Right renal cortex interstitium (tissue), 3 donors: ENCODE measurements at places on chromosomes 3 and 15. TPM values are rescaled to one million over a fixed set of nuclear protein-coding genes. Genes with fewer than 3 reads are reported as not detected.

The EOGT gene
- 11.5 TPM for polyA plus RNA-seq

- DNase-seq = no peak
These were observed 166.5 kb downstream of the NSMCE3 start for GRCh38 chr15:29102911-29103823.

GRCh38 chr3:4547799-4548198 is 54.7 kb downstream of the ITPR1 start:
- DNase-seq = no peak

The CLDN11 gene
- 154 TPM for polyA plus RNA-seq

GRCh38 chr15:62981071-62981470 is 61.5 kb upstream of the TPM1 start:
- no peak for DNase-seq

The TM4SF1 gene
- polyA plus RNA-seq = 68.7 TPM

The MAP3K13 gene
- polyA plus RNA-seq = 48.9 TPM

- DNase-seq = no peak
These were observed 3.2 kb downstream of the UBE3A start for GRCh38 chr15:25435474-25436243.

- no peak for DNase-seq
These were observed 16.7 kb downstream of the MEGF11 start for GRCh38 chr15:66236806-66237375.

GRCh38 chr15:61489571-61489970 is 260.5 kb upstream of the RORA start:
- DNase-seq = no peak

DNA sequence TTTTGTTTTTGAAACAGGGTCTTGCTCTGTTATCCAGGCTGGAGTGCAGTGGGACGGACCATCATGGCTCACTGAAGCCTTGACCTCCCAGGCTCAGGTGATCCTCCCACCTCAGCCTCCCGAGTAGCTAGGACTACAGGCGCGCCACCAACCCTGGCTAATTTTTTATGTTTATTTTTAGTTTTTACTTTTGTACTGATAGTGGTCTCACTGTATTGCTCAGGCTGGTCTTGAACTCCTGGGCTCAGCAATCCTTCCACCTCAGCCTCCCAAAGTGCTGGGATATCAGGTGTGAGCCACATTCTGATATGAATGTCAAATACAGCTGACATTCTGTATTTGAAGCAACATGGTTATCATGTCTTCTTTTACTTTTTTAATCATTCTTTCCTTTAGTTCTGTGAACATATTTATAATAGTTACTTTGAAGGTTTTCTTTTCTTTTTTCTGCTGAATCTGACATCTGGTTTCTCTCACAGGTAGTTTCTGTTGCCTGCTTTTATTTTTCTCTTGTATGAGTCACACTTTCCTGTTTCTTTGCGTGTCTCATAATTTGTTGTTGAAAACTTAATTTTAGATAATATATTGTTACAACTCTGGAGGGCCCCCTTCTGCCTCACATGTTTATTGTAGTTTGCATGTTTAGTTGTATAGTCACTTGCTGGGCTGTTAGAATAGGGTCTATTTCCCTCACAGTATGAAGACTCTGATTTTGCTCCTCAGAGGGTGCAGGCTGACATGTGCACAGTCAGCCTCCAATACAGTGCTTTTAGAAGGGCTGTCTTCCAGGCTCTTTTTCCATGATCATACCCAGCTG is 8.4 kb upstream of the CNTN4 start:
- DNase-seq = no peak

The HIGD2B gene
- polyA plus RNA-seq = not detected

- DNase-seq = no peak
These were observed 565.9 kb downstream of the PDCD6IP start for GRCh38 chr3:34364335-34364734.

DNA sequence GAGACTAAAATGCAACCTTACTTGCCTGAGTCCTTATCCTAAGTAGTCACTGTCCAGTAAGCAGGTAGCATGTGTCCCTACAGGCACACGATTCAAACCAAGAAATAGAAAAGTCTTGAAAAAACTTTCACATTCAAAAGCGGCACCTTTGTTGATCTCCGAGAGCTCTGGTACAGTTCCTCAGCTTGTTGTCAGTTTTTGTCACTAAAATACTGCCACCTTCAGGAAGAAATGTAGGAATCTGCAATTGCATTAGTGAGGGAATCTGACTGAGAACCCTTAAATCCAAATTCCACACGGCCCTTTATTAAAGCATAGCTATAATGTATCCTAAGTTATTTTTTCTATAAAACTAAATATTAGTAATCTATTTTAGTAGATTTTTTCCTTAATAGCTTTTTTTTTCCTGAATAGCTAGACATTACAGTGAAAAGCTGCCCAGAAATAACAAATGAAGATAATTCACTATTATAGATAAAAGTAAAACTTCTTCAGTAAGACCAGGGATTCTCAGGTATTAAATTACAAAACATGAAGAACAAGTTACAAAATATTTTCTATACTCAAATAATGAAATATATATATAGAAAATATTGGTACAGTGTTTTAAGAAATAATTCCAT is 44.0 kb downstream of the CCDC54 start:
- no peak for DNase-seq

DNA sequence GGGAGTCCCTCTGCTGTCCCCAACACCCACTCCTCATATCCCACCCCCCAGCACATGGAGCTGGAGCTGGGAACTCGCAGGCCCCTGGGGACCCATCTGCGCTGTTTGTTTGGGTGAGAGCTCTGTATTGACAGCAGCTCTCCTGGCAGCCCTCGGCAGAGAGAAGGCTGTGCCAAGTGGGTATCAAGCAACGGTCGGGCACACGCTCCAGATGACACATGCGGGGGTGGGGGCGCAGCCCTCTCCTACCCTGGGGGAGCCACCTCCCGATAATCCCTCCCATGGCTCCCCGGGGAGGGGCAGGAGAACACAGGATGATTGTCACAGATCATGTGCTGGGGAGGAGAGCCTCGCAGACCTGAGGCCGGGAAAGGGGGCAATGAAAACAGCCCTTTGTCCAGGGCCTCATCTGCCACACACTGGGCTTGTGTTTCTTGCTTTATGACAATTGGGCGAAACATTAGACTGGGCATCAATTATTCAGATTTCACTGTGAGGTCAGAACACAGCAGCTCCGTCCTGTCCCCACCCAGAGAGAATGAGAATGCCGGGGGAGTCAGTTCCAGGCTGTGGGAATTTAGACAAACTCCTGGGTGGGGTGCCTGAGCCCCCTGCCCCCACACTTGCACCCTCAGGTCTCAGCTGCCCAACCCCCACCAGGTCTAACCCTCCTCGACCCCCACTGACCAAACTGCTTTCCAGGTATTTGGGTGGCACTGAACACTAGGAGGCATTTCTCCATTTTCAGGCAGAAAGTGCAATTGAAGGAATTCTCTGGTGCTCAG is 46.4 kb upstream of the KLF13 start:
- DNase-seq = no peak

- DNase-seq = no peak
These were observed 486.3 kb downstream of the MAGI1 start for GRCh38 chr3:65552434-65552833.

The LRRFIP2 gene
- polyA plus RNA-seq = 42.9 TPM
